HFF-Myc (cell line): ENCODE measurements at places on chromosomes 5 and 9.
A peak's percentile ranks its signal among the peaks of the same experiment; 100 is the strongest.

- no peak for DNase-seq
Measured at GRCh38 chr5:60339691-60340201, 360.2 kb downstream of the DEPDC1B start.

- no peak for DNase-seq
Measured at GRCh38 chr5:147735621-147736125, 46.9 kb downstream of the JAKMIP2 start.

DNA sequence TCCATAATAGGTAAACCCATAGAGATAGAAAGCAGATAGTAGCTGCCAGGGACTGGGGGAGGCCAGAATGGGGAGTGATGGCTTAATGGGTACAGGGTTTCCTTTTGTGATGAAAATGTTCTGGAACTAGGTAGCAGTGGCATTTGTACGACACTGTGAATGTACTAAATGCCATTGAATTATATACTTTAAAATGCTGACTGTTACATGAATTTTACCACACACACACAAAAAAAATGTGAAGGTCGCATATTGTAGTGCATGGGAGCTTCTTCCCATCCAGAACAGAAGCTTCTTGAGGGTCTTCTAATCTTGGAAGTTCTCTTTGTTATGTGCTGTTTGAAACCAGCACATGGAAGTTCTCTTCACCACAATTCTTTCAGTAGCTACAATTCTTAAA lies 19.9 kb upstream of the ANP32B start:
- no peak for DNase-seq

DNA sequence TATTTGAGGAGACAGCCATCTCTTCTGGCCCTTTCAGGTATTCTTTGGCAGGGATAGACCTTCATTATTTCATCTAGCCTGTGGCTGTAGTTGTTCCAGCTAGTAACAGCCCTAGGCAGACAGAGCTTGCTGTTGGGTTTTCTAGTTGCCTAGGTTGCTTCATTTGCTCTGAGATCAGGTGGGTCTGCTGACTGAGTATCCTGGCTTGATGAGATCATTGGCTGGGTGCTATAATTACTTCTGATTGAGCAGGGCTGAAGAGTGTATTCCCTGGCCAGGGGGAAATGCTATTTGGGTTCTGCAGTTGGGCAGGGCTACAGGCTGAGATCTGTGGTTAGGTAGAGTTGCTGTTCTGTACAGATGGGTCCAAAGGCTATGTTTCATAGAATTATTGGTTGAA lies 456.1 kb downstream of the PSAT1 start:
- DNase-seq, result no peak

GRCh38 chr5:1021136-1021968 lies 12.8 kb downstream of the NKD2 start:
- peak; percentile 74 for DNase-seq

- DNase-seq, result no peak
Measured at GRCh38 chr9:20333991-20334390, 288.3 kb downstream of the MLLT3 start.

DNA sequence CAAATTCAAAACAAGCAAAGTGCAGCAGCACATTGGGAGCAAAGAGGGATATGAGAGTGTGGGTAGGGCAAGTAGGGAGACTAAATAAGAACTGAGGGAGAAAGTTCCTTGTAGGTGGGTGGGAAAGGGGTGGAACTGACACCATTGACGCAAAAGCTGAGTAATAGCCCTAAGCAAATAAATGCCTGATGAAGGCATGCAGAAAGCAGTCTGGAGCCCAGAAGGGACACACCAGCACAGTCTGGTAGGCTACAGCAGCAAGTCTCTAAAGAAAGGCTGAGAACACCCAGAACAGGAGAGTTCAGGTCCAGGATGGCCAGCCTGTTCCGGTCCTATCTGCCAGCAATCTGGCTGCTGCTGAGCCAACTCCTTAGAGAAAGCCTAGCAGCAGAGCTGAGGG lies at the start of gene INSL4:
TSS of gene INSL4 (plus strand) at position 208 of the 400 bp plus-strand sequence. CDS start at position 313, 105 bp downstream.
- no peak for DNase-seq

DNA sequence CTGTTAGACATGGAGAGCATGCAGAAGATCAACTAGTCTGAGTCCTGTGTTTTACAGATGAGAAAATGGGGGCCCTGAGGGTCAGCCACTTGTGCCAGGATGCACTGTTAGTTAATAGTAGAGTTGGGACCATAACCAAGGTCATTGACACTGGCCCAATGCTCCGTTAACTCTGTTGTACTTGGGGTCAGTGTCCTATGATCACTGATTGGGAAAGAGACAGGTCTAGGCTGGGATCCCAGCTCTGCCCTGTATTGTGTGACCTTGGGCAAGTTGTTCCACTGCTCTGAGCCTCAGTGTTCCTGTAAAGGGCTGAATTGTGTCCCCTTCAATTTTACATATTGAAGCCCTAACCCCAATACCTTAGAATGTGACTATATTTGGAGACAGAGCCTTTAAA lies 70.0 kb downstream of the GDNF start:
- DNase-seq, result no peak

- DNase-seq, result no peak
Measured at GRCh38 chr5:150662731-150663516, 1.9 kb downstream of the MYOZ3 start.

DNA sequence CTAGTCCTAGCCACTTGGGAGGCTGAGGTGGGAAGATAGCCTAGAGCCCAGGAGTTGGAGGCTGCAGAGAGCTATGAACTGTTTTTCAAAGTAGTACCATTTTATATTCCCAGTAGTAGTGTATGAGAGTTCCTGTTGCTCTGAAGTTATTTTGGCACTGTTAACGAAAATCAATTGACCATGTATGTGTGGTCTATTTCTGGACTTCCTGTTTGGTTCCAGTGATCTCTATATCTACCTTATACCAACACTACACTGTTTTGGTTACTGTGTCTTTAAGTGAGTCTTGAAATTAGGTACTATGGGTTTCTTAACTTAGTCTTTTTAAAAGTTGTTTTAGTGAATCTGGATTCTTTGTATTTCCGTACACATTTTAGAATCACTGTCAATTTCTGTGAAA lies 13.6 kb downstream of the SLF1 start:
- DNase-seq, result no peak

- DNase-seq, result no peak
Measured at GRCh38 chr9:87479801-87480201, 17.9 kb upstream of the DAPK1 start.

GRCh38 chr5:147160902-147161700 lies 73.7 kb upstream of the STK32A start:
- no peak for DNase-seq

GRCh38 chr9:82201196-82201595 lies 212.6 kb downstream of the SPATA31D1 start:
- DNase-seq, result no peak
